ENCODE measurements at places on chromosomes 16 and 17. TPM values are rescaled to one million over a fixed set of nuclear protein-coding genes. Genes with fewer than 3 reads are reported as not detected.
A peak's percentile ranks its signal among the peaks of the same experiment; 100 is the strongest.

GRCh38 chr16:1070084-1070863, 2.3 kb upstream of the SSTR5 start:
- H3K4me1 ChIP-seq, result no peaks in the 10 kb centered on the region
- no peak overlapping the region for H3K4me3 ChIP-seq
- DNase-seq, result no peak
- H3K27me3 ChIP-seq, result no peaks in the 10 kb centered on the region
- no peak overlapping the region for H3K27ac ChIP-seq

DNA sequence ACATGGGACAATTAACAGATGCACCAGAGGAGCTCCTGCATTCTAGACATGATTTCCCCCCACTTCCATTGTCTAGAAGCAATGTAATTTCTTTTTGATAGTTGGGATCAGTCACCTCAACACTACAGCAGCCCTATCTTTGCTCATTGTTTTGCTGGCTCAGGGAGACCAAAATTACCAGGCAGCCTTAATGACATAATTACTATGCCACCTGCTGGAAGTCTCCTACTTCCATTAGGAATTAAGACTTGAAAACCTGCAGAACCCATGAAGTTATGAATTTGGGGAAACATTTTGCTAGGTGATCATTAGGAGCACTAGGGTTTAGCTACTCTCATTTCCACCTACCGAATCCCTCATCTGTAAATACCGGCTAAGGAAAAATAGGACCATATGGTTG, 312.0 kb upstream of the CA10 start:
- no peak overlapping the region for H3K27ac ChIP-seq
- no peaks in the 10 kb centered on the region for H3K4me1 ChIP-seq
- H3K27me3 ChIP-seq, result no peaks in the 10 kb centered on the region
- H3K4me3 ChIP-seq, result no peak overlapping the region

DNA sequence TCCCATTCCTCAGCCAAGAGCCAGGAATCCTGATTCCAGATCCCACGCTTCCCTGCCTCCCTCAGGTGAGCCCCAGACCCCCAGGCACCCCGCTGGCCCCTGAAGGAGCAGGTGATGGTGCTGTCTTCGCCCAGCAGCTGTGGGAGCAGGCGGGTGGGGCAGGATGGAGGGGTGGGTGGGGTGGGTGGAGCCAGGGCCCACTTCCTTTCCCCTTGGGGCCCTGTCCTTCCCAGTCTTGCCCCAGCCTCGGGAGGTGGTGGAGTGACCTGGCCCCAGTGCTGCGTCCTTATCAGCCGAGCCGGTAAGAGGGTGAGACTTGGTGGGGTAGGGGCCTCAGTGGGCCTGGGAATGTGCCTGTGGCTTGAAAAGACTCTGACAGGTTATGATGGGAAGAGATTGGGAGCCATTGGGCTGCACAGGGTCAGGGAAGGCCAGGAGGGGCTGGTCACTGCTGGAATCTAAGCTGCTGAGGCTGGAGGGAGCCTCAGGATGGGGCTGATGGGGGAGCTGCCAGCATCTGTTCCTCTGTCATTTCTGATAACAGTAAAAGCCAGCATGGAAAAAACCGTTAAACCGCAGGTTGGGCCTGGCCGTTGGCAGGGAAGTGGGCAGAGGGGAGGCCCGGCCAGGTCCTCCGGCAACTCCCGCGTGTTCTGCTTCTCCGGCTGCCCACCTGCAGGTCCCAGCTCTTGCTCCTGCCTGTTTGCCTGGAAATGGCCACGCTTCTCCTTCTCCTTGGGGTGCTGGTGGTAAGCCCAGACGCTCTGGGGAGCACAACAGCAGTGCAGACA, at the start of gene SPN:
SPN (plus strand) TSS at position 232 of the 791 bp plus-strand sequence; CDS start at position 714, 482 bp downstream.
- H3K36me3 ChIP-seq, result no peaks in the 10 kb centered on the region
- no peaks in the 10 kb centered on the region for H3K27me3 ChIP-seq

TNK1 gene
- total RNA-seq, result 10.1 TPM

DNA sequence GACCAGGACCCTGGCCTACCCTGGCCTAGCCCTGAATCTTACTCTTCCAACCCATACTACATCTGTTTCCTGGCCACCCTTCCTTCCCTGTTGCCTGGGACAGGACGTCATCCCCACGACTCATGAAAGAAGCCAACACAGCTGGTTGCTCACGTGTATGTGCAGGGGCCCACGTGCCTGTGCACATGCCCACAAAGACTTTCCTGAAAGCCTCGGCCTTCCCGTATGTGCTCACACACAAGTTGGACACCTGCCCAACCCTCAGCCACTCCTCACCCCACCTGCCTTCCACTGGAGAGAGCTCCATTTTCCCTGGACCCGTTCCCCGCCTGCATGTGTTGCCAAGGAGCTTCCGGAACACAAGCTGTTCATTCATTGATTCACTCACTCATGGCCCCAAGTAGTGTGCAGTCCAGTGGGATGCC, 7.0 kb downstream of the PLXDC1 start:
- no peaks in the 10 kb centered on the region for H3K36me3 ChIP-seq
- peak overlapping the region; percentile 22 for H3K27ac ChIP-seq
- H3K4me3 ChIP-seq, result no peak overlapping the region
- no peaks in the 10 kb centered on the region for H3K27me3 ChIP-seq

HP gene
- total RNA-seq, result 4.7 TPM

TRPV3 gene
- 3.2 TPM for total RNA-seq

GRCh38 chr17:75288770-75289114, 491 bp downstream of the SLC25A19 start:
- H3K36me3 ChIP-seq, result no peaks in the 10 kb centered on the region
- no peaks in the 10 kb centered on the region for H3K27me3 ChIP-seq
- peaks cover 7% of the 10 kb centered on the region for H3K4me1 ChIP-seq
- H3K4me3 ChIP-seq, result peak overlapping the region; percentile 58

DNA sequence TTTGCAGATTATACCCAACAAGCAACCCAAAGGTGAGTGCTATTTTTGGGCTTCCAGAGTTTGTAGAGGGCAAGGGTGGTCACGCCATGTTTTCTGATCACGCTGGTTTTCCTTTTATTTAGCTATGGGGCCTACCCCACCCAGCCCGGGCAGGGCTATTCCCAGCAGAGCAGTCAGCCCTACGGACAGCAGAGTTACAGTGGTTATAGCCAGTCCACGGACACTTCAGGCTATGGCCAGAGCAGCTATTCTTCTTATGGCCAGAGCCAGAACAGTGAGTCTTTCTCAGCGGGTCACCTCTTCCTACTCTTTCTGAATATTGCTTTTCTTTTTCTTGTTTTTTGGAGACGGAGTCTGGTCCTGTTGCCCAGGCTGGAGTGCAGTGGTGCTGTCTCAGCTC, 2.5 kb downstream of the FUS start:
- H3K36me3 ChIP-seq, result no peaks in the 10 kb centered on the region
- peaks cover 44% of the 10 kb centered on the region for H3K4me1 ChIP-seq
- no peaks in the 10 kb centered on the region for H3K27me3 ChIP-seq
- H3K4me3 ChIP-seq, result peak overlapping the region; percentile 99

HLF gene
- total RNA-seq, result 14.7 TPM

GP1BA gene
- not detected for total RNA-seq

ARHGAP44 gene
- 3.2 TPM for total RNA-seq

WDR81 gene
- total RNA-seq, result 57.2 TPM

- no peaks in the 10 kb centered on the region for H3K27me3 ChIP-seq
- no peak overlapping the region for H3K4me3 ChIP-seq
- no peak overlapping the region for H3K27ac ChIP-seq
- no peak for DNase-seq
Observed at GRCh38 chr16:88673716-88674379, 11.0 kb upstream of the MVD start.

GRCh38 chr17:63405741-63406261, 40.3 kb downstream of the CYB561 start:
- H3K27me3 ChIP-seq, result no peaks in the 10 kb centered on the region
- no peak for DNase-seq
- H3K27ac ChIP-seq, result no peak overlapping the region
- no peaks in the 10 kb centered on the region for H3K4me1 ChIP-seq
- H3K36me3 ChIP-seq, result peaks cover 4% of the 10 kb centered on the region
- no peak overlapping the region for H3K4me3 ChIP-seq

DNA sequence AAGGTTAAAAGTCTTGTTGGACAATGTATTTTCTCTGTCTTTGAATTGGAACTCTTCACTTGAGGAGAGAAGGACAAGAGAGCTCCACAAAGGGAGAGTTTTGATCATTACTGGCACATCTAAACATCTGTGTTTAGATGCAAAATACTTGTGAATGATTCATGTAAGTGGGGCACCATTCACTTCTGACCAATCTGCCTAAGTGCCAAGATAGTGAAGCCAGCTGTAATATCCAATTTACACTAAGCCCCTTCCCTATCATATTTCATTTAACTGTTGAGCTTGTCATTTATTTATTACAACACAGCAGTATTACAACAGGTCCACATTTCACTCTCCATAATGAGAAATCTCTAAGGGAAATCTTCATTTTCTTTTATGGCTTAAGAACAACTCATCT, 832.3 kb upstream of the GOT2 start:
- H3K27ac ChIP-seq, result no peak overlapping the region
- no peak for DNase-seq
- H3K36me3 ChIP-seq, result no peaks in the 10 kb centered on the region
- no peaks in the 10 kb centered on the region for H3K4me1 ChIP-seq

DNA sequence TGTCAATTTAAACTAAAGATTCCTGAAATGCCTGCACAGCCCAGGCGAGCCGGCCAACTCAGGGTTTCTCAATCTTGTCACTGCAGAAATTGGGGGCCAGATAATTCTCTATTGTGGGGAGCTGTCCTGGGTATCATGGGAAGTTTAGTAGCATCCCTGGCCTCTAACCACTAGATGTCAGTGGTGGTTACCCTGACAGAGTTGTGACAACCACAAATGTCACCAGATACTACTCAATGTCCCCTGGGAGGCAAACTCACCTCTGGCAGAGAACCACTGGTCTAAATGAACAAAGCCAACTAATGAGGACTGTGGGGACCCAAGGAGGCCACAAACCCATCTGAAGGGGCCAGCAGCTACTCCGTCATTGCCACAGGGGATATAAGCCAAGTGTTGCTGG, 90.9 kb downstream of the MYH11 start:
- no peak for DNase-seq
- H3K27me3 ChIP-seq, result no peaks in the 10 kb centered on the region
- no peaks in the 10 kb centered on the region for H3K4me1 ChIP-seq
- H3K36me3 ChIP-seq, result no peaks in the 10 kb centered on the region
- H3K27ac ChIP-seq, result no peak overlapping the region

DNA sequence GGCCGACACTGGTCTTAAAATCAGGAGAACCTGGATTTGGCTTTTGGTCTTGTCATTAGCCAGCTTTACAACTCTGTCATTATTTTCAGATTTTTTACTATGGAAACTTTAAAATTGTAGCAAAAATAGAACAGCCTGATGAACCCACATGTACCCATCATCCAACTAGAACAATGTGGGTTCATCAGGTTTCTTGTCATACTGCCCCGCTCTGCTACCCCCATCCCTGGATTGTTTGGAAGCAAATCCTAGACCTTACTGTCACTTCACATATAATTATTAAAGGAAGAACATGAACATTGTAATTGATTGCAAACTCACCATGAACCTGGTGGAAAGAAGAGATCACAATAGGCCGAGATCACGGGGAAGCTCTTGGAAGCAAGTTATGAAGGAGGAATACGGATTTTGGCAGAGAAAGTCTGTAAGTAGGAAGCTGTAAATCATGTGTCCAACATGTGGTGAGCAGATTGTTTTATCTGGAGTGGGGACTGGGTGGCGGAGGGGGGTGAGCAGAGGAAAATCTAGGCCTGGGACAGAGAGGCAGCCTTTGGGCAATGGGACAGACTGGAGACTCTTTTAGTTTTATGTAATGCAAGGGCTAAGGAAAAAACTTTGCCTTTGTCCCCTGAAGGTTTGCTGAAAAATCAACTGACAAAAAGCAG, 67.0 kb downstream of the PITPNC1 start:
- H3K36me3 ChIP-seq, result no peaks in the 10 kb centered on the region
- peaks cover 28% of the 10 kb centered on the region for H3K4me1 ChIP-seq
- peak overlapping the region; percentile 61 for H3K27ac ChIP-seq
- H3K4me3 ChIP-seq, result no peak overlapping the region
- no peak for DNase-seq
- no peaks in the 10 kb centered on the region for H3K27me3 ChIP-seq

GRCh38 chr17:5583426-5584382, 605 bp downstream of the NLRP1 start:
- H3K27ac ChIP-seq, result peak overlapping the region; percentile 96
- H3K4me3 ChIP-seq, result peak overlapping the region; percentile 72
- DNase-seq, result peak; percentile 89
- peaks cover 28% of the 10 kb centered on the region for H3K36me3 ChIP-seq
- H3K4me1 ChIP-seq, result peaks cover 46% of the 10 kb centered on the region
- H3K27me3 ChIP-seq, result no peaks in the 10 kb centered on the region

SCGB1C2 gene
- not detected for total RNA-seq

VPS35 gene
- 63.3 TPM for total RNA-seq

GRCh38 chr16:29148867-29149272, 164.0 kb downstream of the LAT start:
- H3K4me3 ChIP-seq, result no peak overlapping the region
- H3K27me3 ChIP-seq, result no peaks in the 10 kb centered on the region
- H3K36me3 ChIP-seq, result no peaks in the 10 kb centered on the region

- peaks cover 12% of the 10 kb centered on the region for H3K36me3 ChIP-seq
- H3K4me3 ChIP-seq, result no peak overlapping the region
- no peaks in the 10 kb centered on the region for H3K4me1 ChIP-seq
- H3K27me3 ChIP-seq, result no peaks in the 10 kb centered on the region
Observed at GRCh38 chr16:72811188-72811720, 236.7 kb downstream of the ZFHX3 start.

DNA sequence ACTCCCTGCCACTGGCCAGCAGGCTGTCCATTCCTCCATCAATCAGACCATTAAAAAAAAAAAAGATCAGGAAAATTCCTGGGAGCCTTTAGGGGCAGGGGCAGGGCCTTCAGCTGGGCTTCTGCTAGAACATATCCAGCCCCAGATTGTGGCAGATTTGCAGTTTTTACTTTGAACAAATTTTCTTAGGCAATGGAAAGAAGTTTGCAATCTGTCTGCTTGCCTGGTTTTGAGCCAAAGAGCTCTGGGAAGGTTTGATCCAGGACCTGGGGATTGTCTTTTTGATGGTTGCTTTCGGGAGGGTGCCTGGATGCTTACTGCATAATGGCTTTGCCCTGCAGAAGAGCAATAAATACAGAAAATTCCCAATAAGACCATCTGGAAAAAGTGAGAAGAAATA, 145.9 kb downstream of the SHISA9 start:
- H3K4me3 ChIP-seq, result no peak overlapping the region
- H3K36me3 ChIP-seq, result no peaks in the 10 kb centered on the region

OR4D1 gene
- not detected for total RNA-seq

DNA sequence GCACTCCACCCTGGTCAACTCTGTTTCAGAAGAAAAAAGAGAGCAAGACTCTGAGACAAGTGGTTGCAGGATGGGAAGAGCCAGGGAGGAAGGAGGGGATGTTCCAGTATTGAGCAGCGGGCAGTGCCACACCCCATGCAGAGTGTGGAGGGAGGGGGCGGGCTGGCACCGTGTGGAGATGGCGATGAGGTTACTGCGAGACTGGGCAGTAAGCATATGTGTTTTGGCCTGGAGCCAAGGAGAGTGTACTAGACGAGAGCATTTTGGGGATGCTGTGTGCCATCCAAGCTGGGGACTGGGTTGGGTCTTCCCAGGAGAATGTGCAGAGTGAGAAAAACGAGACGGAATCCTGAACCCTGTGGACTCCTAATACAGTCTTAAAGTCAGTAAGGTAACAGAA, 3.4 kb downstream of the TBC1D24 start:
- H3K27me3 ChIP-seq, result no peaks in the 10 kb centered on the region
- H3K36me3 ChIP-seq, result no peaks in the 10 kb centered on the region
- H3K4me1 ChIP-seq, result peaks cover 38% of the 10 kb centered on the region
- DNase-seq, result no peak
- H3K27ac ChIP-seq, result no peak overlapping the region

Data from vagina (tissue), 2 donors.